Spinal cord (tissue), 10 donors: ENCODE measurements at places on chromosomes 13 and 19. TPM values are rescaled to one million over a fixed set of nuclear protein-coding genes. Genes with fewer than 3 reads are reported as not detected.

DNA sequence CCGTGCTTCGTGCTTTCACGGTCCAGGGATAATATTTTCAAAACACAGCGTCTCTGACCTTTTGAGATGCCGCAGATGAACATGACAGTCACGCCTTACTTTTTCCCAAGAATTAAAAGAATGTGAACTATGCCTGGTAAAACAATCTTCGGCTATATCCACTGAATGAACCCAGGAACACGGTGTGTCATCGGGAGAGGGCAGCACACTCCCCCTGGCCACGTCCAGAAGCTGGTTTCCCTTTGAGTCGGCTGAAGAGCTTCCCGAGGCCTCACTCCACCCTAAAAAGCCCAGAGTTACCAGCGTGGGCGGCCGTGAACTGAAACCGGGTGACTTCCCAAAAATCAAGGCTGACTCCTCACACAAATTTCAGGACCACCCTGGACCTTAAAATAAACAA is 22.9 kb upstream of the SHISA2 start:
- DNase-seq = no peak

GRCh38 chr13:30835442-30835841 is 70.6 kb upstream of the MEDAG start:
- peak; percentile 34 for DNase-seq

DNA sequence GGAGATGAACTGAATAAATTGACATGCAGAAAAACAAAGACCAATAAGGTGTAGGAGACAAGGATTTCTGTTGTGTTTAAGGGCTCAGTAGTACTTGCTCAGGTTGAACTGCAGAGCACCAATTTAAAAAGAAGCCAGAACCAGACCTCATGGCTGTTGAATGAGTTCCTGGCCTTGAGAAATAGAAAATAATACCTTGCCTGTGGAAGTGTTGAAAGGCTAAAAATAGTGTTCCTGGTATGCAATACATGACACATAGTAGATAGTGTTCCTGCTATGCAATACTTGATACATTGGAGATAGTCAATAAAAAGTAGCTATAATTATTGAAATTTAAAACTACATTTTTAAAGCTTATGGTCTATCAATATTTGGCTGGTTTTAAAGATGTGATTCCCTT is 595.8 kb downstream of the PCDH9 start:
- DNase-seq = no peak

- DNase-seq = no peak
Measured at GRCh38 chr19:1468274-1468820, 10.7 kb downstream of the C19orf25 start.

- no peak for DNase-seq
Measured at GRCh38 chr19:10206226-10206885, 11.6 kb upstream of the DNMT1 start.

The ZNF628 gene
- total RNA-seq = 1.7 TPM

DNA sequence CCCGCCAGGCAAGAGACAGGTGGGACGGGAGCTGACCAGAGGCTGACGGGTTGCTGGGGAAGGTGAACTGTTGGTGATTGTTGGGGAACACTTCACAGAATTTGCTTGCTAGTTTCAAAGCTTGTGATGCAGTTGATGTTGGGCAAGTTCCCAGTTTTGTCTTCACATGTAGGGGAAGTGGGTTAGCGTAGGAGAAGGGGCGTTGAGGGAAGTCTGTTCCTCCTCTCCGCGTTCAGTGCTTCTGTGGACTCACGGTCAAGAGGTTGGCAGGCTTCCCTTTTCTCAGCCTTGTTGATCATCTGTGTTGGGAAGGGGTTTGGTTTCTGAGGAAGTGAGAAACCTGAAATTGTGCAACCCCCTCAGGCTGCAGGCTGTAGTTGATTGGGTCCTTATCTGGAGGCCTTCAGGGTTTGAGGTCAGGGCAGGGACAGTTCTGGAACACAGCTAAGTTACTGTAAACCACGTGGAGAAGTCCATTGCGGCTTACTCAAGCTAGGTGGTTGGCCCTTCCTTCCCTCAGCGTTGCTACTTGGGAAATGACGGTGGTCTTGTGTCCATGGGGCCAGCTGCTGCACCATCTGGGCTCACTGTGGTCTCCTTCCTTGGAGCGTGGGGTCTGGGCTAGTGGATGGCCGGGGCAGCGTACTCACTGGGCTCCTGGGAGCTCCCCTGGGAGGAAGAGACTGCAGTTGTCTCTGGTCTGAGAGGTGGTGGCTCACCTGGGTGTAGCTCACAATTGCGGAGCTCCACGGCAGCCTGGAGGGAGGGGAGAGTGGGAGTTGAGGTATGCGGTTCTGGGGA is 7.5 kb downstream of the RPS9 start:
- no peak for DNase-seq
